Iris pigment epithelial cell (primary cell): ENCODE measurements at places on chromosomes 1 and 21.

GRCh38 chr1:21323091-21323490 is 32.8 kb upstream of the ECE1 start:
- DNase-seq = no peak

DNA sequence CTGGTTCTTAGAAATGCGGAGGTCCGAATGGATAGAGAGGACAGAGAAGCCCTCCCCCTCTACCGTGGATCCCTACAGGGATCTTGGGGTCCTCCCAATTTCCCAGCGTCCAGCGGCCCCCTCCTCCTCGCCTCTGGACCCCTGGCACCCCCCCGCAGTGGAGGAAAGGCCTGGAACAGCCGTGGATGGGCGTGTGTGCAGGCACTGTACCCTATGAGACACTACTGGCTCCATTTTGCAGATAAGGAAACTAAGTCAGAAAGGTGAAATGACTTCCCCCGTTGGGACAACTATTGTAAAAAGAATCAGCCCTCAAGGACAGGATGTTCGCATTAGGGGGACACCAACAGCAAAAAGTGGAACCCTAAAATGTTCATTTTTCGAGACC is 931 bp upstream of the CLSTN1 start:
- DNase-seq = no peak

DNA sequence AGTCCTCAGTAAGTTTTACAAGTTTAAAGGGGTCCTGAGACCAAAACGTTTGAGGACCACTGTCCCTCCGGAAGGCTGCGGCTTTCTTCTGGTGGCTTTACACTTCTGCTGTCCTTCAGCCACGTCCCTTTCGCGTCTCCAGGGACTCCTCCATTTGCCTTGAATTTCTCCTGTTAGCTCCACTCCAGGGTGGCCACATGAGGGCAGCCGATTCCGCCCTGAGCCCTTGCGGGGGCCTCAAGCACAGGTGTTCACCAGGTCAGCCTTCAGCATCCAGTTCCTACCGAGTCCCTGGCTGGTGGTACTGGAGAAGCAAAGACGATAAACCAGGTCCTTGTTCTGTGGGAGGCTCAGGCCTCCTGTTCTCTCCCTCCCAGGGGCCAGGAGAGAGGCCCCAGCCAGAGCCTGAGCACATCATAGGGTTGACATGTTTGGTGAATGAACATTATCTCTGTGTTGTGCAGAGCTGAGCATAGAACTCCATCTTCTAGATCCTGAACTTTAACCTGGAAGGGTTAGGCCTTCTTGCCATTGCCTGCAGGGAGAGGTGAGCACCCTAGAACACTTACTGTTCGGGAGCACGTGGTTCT is 27.4 kb upstream of the COQ8A start:
- peak; percentile 35 for DNase-seq

DNA sequence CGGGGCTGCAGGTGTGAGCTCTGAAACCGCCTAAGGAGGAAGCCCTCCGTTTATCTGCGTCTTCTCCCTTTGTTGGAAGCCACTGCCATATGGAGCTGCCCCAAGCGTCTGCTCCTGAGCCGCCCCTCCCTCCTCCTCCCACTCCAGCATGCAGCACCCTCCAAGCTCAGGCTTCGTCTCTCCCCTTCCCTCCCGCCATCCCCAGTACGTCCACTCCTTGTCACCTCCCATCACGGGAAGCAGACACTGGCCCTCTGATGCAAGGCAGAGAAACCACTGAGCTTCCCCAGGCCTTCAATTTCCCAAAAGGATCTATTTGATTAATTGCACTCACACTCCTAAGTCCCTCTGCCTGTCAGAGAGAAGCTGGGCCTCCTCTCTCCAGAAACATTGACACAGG is 52.5 kb downstream of the NFASC start:
- no peak for DNase-seq

GRCh38 chr21:45366931-45367401 is 38.0 kb upstream of the COL18A1 start:
- peak; percentile 95 for DNase-seq

DNA sequence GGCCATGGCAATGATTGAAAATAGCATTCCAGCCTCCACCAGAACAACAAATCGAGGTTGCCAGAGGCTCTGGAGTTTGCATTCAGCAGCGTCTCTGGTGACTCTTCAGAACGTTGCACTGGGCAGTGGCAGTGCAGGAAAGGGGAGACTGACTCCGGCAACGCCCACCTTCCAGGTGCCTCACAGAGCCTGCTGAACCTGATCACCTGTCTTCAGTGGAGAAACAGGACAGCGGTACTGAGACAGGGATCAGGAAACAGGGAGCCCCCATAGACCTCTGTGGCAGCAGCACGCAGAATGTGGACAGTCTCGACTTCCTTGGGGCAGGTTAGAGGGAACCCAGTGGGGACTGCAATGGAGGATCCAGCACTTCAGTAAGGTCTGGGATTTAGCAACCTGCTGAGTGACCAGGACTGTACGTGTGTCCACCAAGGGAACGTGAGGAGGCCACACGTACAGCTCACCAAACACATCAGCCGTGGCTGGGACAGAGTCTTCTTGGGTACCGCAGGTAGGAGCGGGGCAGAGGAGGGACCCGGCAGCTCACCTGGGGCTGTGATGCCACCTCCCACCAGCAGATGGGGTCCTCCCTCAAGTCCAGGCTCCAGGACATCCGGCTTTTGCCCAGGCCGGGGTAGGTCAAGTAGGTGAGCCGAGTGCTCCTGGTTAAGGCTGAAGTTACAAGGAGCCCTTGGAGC is 128.6 kb downstream of the PRDM2 start:
- DNase-seq = no peak

GRCh38 chr21:44437371-44437695 is 18.0 kb upstream of the LRRC3 start:
- DNase-seq = no peak

DNA sequence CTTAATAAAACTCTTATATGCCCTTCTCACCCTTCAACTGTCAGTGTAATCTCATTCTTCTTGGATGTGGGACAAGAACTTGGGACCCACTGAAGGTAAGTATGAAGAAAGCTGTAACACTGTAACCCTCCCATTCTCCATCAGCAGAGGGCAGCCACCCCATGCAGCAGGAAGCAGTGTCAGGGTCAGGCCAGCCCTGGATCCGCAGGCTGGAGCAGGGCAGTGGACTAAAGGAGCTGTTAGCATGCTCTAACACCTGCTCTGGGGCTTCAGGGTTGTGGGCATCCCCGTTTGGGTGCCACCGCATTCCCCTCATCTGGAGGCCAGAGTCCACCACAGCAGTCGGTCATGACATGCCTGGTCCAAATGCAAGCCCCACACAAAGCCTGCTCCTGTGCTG is 156.5 kb downstream of the HIVEP3 start:
- DNase-seq = no peak

DNA sequence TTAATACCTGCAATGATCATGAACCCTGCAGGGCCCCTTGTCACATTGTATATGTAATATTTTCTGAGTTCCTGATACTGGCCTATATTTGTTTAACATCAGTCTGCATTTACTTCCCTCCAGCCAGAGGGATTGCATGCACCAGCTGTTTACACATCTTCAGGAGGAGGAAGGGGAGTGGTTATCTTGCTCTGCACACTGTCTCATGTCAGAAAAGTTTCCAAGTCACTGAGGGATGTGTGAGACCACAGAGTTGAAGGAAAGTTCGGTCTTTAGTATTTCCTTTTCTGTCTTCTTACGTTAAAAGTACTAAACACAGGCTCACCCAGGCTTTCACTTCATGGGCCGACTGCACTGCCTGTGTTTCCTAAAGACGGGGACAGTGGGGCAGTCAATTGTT is 574.1 kb downstream of the LMO4 start:
- peak; percentile 22 for DNase-seq

DNA sequence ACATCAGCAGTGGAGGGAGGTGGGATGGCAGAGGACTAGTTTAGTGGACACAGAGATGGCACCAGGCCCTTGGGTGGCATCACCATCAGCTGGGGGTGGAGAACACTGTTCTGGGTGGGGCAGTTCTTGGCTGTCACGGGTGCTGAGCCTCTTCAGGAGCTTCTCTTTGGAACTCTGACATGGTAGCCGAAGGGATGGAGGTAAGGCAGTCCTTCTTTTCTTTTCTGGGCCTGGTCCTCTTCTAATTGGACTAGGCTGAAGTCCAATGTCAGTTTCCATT is 8.3 kb upstream of the MEF2D start:
- no peak for DNase-seq

- peak; percentile 15 for DNase-seq
Measured at GRCh38 chr1:234375672-234376071, 2.4 kb downstream of the COA6 start.

DNA sequence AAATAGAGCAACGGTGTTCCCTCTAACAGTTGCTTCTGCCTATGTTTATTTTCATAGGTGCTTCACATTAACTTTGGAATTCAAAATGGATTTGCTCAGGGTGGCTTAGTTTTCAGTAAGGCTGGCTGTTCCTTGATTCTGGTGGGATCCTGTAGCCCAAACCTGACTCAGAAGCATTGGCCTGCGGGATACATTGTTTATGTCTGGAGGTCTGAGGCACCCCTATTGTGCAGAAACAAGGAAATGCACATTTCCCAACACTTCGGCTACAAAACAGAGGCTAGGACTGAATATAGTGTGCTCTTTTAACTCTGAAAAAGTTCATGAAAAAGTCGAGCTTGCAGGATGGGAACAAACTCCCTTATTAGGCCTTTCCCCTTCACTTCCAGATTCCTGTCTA is 133.8 kb upstream of the F3 start:
- DNase-seq = peak; percentile 89
